ENCODE measurements at places on chromosomes 5 and 9. TPM values are rescaled to one million over a fixed set of nuclear protein-coding genes. Genes with fewer than 3 reads are reported as not detected.

The IL7R gene
- 3.4 TPM for total RNA-seq

The ZNF462 gene
- 64.1 TPM for total RNA-seq

The CMYA5 gene
- total RNA-seq = 27.3 TPM

GRCh38 chr5:116750631-116751580 is 176.3 kb upstream of the SEMA6A start:
- no peaks in the 10 kb centered on the region for H3K27me3 ChIP-seq
- H3K27ac ChIP-seq = no peak overlapping the region
- no peak for DNase-seq

The PRLR gene
- total RNA-seq = 7.6 TPM

GRCh38 chr9:107439991-107440456 is 49.5 kb downstream of the KLF4 start:
- no peak overlapping the region for H3K4me3 ChIP-seq
- no peaks in the 10 kb centered on the region for H3K27me3 ChIP-seq
- no peaks in the 10 kb centered on the region for H3K36me3 ChIP-seq
- DNase-seq = no peak
- H3K4me1 ChIP-seq = no peaks in the 10 kb centered on the region
- no peak overlapping the region for H3K27ac ChIP-seq

GRCh38 chr9:120832807-120833206 is 9.9 kb downstream of the PSMD5 start:
- no peak overlapping the region for H3K27ac ChIP-seq
- DNase-seq = no peak
- no peaks in the 10 kb centered on the region for H3K27me3 ChIP-seq
- H3K4me1 ChIP-seq = no peaks in the 10 kb centered on the region
- no peaks in the 10 kb centered on the region for H3K36me3 ChIP-seq

DNA sequence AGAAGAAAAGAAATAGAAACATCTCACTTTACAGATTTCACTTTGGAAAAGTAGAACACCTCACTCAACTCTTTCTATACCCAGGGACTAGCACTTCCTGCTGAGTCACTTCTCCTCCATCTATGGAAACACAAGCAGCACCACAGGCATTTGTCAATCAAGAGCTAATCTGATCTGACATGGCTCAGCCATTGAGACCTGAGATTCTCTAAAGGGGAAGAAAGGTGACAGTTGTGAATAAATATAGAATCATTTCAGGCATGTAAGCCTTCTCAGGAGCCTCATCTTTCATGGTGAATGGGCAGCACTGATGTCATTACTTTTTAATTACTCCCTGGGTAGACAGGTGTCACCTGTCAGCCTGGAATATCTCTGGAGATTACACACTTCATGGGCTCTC is 559.8 kb downstream of the HINT1 start:
- H3K36me3 ChIP-seq = no peaks in the 10 kb centered on the region
- H3K27ac ChIP-seq = no peak overlapping the region
- H3K4me1 ChIP-seq = no peaks in the 10 kb centered on the region
- no peaks in the 10 kb centered on the region for H3K27me3 ChIP-seq

DNA sequence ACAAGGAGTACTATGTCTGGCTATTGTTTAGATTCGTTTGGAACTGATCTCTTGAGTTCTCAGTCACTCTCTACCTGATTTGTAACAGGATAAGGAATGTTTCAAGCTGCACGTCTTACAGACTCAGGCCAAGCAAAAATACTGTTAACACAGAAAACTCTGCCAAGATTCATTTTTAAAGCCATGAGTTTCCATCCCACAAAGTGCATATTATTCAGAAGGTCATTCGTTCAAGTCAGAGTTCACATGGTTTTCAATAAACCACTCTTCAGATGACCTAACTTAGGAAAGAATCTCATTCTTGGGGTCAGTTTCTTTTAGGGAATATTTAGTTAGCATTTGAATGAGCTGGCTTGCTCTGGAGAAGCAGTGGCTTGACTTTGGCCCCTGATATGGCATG is 49.3 kb downstream of the F2R start:
- no peaks in the 10 kb centered on the region for H3K36me3 ChIP-seq
- DNase-seq = no peak

The CLPTM1L gene
- total RNA-seq = 68.0 TPM

DNA sequence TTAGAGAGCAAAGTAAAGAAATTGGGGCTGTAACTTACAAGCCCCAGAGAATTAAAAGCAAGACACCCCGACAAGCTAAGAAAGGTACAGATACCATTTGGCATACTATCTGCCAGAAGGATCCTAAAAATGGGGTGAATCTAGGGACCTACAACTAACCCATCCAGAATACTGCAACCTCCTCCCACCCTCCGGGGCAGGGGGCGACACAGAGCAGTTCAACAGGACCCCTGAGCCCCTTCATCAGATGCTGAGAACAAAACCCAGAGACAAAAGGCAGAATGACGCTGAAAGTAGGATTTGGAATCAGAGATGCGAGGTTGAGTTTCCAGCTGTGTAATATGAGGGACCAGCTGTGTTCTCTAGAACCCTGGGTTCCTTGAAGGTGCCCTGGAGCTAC is 71.2 kb downstream of the EPB41L4B start:
- H3K4me1 ChIP-seq = peaks cover 21% of the 10 kb centered on the region
- H3K27ac ChIP-seq = no peak overlapping the region

DNA sequence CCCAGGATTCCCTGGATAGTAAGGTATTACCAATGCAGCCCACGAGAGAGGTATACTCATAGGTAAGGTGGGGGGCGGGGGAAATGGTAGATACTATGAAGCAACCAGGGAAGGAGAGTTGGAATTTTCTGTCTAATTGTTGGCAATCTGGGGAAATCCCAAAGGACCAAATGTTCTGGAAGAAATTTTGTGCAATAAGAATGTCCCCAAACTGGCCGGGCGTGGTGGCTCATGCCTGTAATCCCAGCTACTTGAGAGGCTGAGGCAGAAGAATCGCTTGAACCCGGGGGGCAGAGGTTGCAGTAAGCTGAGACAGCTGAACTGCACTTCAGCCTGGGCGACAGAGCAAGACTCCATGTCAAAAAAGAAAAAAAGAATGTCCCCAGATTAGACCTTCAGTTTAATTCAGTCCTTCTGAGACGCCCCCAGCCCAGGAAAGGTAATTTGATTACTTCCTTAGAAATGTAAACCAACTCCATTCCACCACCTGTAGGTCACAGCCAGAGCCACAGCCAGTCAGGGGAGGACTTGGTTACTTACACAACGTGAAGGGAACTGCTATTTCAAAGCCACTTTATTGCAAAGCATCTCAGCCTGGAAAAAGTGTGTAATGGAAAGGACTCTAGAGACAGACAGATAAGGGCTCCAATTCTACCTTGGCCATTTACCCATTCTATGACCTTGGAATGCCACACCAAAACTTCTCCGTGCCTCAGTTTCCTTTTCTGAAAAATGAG is 50.0 kb upstream of the KLF4 start:
- H3K4me1 ChIP-seq = no peaks in the 10 kb centered on the region
- H3K27ac ChIP-seq = no peak overlapping the region
- no peaks in the 10 kb centered on the region for H3K36me3 ChIP-seq
- DNase-seq = no peak
